ENCODE measurements at places on chromosomes 3 and 15.

DNA sequence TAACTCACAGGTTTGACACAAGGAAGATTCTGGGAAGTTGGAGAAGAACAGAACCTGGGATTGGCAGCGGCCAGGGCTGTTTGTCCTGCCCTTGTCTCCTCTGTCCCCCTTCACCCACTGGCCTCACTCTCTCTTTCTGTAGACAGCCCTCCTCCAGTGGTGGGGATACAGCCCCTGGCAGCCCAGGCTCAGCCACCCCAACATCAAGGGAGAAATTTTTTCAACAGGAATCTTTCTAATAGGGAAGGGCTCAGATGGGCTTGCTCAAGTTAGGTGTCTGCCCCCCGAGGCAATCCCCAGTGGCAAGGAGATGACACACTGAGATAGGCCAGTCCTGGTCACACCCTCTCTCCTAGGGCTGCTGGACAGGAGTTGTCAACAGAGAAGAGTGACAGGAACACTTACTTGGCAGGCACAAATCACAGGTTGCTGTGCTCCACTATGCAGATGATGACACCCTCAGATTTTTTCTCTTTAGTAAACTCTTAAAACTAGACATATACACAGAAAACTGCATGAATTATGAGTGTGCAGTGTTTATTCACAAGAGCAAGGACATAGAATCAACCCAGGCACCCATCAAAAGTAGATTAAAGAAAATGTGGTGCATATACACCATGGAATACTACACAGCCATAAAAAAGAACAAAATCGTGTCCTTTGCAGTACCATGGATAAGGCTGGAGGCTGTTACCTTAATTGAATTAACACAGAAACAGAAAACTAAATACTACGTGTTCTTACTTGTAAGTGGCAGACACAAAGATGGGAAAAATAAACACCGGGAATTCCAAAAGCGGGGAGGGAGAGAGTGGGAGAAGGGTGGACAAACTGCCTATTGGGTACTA, 36.3 kb downstream of the PLA2G4D start:
- DNase-seq: no peak

DNA sequence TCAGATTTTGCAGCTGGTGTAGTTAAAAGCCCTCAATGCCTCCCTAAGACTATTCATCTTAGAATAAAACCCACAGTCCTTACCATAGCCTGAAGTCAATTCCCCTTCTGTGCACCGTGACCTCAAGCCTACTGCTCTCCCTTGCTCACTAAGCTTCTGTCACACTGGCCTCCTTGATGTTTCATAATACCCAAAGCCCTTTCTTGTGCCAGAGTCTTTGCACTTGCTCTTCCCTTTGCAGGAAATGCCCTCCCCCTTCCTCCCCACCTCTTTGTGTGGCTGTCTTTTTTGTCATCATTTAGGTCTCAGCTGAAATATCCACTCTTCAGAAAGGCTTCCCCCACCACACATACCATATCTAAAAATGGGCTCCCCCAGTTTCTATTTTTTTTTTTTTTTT, 4.2 kb upstream of the PLEKHO2 start:
- DNase-seq: peak; percentile 74

- DNase-seq: no peak
Measured at GRCh38 chr15:27499191-27499590, 528.2 kb downstream of the GABRG3 start.

DNA sequence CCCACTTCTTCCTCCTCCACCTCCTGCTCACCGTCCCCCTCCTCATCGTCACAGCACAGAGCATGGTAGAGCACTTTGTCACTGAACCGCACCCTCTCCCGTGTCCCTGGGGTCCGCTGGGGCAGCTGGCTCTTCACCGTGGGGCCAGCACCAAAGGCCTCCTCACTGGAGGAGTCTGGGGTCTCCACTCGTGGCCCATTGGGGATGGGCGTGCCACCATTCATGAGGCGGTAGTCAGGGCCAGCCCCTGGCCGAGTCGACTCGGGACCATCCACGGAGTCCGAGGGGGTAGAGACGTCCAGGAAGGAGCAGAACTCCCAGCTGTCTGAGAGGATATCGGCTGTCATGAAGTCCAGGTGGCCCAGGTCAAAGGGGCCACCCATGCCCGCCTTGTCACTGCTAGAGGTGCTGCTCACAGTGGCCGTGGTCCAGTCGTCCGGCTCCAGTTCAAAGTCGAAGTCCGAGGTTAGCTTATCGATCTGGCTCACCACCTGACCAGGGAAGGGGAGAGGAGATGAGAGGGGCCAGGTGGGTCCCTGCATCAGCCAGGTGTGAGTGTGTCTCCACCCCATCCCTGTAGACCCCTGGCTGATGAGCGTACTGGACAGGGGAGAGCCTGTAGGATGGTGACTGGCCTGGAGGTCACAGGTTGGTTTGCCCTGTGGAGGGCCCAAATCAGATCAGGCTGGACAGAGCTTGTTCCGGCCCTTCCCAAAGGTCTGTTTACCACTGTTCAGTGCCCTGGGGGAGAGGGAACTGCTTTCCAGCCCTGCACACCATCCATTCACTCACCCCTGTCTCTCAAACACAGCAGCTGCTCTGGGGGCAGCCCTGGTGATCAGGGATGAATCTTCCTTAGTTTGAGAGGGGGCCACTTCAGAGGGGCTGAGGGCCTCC, 12.8 kb downstream of the INSYN1 start:
- no peak for DNase-seq

GRCh38 chr3:9223672-9224071, 25.8 kb downstream of the SRGAP3 start:
- no peak for DNase-seq

GRCh38 chr3:81270603-81271379, 490.7 kb downstream of the GBE1 start:
- no peak for DNase-seq

DNA sequence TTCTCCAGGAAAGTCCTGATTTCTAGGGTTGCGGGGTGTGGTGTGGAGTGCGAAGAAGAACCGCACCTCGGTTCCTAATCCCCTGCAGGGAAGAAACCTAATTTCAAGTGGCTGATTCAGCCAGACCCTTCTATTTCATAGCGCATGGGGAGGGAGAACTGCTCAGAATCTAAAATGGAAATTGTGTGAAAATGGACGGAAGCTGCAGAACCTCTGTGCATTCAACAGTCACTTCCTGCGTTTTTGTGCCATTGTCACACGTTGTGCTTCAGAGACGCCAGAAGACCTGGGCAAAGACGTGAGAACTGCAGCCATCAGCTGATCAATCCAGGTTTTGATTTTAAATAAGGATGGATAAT, 1.2 kb downstream of the SIDT1 start:
- peak; percentile 59 for DNase-seq

Measured in CD4-positive, alpha-beta T cell treated with Interleukin-17A for 4 hours (primary cell).